SK-N-SH treated with all-trans-retinoic acid at 6 μM for 48 hours (cell line): ENCODE measurements at places on chromosomes 16 and 17.

- ATAC-seq = no peak
Measured at GRCh38 chr16:72844225-72844920, 203.6 kb downstream of the ZFHX3 start.

DNA sequence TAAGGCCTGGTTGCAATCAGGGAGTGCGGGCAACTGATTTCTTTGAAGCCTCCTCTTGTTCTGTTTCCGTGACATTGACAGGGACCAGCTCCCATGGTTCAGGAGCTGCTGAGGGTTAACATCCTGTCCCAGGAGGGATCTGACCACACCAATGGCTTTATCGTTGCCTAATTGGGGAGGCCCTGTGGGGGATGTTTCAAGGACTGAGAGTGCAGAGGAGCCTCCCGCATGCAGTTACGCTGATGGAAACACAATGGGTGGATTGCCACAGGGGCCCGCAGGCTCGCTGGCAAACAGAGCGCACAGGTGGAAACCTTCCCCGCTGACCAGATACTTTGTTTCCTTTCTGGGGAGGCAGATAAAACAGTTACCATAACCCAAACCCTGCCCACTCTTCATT, 23.8 kb upstream of the ABCC1 start:
- ATAC-seq = no peak

DNA sequence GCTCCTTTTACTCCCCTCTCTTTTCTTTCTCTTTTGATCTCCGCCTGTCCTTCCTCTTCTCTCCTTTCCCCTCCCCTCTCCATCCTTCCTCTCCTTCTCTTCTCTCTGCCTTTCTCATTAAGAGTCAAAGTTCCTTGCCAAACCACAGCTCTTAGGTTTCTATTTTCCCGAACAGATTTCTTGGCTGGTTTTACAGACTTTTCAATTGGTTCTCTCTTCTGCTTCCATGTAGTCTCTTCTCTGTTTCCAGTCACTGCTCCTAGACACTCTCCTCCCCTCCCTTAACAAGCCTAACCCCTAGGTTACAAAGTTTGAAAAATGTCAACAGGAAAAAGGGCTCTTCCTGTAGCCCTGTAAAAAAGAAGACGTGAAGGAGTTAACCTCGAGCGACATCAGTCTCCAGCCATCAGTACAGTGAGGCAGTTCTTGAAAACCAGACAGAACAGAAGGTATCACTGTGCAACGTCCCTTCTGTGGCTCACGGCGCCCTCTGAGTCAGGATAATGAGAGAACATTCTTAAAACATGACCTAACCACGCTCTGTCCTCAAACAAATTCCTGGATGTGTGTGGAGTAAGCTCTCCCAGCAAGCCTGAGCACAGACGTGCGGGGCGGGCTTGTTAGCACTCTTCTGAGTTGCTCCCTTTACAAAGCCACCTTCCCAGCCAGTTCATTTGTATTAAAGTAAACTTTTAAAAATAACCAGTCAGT, 11.6 kb upstream of the MARCHF10 start:
- ATAC-seq = peak; percentile 89

- ATAC-seq = peak; percentile 11
Measured at GRCh38 chr16:719815-720446, 1.0 kb upstream of the ANTKMT start.

- no peak for ATAC-seq
Measured at GRCh38 chr16:84184775-84185174, 2.1 kb downstream of the TAF1C start.

DNA sequence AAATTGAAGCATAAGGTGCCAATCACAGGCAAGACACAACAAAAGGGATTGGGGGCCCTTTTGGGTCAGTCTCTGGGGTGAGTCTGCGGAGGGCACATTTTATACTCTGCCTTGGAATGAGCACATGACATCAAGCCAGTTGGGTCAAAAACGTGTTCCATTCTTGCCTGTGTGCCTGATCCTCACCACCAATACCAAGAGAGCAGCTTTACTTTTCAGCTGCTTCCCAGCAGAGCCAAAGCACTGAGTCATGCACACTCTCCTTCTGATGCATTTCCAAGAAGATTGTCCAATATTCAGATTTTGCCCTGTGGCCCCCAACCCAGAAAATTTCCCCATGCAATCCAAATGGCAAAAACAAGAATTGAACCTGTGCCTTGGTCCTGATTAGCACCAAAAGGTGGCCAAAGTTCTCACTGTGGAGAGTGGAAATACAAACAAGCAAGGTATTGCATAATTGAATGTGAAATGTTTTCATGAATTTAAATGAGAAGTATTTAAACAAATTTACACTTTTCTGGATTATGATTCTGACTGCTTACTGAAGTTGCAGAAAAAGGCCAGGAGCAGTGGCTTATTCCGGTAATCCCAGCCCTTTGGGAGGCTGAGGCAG, 217.8 kb upstream of the SOX9 start:
- no peak for ATAC-seq

DNA sequence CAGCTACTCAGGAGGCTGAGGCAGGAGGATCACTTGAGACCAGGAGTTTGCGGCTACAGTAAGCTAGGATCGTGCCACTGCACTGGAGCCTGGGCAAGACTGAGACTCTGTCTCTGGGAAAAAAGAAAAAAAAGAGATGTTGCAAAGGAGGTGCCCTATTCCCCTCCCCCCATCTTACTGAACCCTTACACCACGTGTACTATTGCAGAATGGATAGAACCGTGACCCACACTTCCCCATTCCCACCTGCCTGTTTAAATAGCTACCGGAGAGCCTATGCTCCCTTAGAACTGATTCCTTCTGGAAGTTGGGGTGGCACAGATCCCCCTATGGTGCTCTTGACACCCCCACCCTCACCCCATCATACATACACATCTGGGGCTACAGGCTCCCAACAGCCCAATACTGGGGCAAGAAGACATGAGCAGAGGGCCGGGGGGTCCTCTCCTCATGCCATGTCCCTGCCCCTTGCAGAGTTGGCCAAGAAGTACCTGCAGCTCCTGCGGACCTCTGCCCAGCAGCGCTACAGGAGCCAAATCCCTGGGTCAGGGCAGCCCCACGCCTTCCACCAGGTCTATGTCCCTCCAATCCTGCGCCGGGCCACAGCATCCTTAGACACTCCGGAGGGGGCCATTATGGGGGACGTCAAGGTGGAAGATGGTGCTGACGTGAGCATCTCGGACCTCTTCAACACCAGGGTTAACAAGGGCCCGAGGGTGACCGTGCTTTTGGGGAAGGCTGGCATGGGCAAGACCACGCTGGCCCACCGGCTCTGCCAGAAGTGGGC, 35.7 kb downstream of the NLRC5 start:
- no peak for ATAC-seq

- no peak for ATAC-seq
Measured at GRCh38 chr16:20517149-20517548, 59.0 kb downstream of the ACSM2B start.

DNA sequence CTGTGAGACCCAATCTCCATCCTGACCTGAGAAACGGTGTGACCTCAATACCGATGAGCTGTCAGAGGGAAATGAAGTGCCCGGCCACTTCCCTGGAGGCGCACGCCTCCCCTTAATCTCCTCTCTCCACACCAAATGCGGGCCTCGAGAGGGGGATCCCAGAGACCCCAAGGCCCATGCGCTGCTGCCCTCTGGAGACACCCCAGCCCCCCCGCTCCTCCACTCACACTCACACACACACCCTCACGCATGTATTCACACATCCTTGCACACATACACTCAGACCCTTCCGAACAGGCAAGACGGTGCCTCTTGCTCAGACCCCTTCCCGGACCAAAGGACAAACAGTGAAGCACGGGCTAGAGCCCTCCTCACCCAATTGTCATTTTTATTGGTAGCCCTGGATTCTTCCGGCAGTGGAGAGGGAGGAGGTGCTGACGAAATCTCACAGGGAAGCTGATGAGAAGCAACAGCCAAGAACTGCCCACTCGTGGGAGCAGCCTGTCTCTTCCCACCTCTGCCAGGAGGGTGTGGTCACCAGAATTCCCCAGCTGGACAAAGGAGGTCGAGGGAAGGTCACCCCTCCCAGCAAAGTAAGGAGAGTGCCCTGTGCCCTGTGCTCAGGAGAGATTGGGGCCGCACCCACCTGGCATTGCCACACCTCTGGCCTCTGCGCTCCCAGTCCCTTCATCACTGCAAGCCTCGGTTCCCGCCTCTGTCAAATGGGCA, 136.0 kb upstream of the TNRC6C start:
- ATAC-seq = no peak

DNA sequence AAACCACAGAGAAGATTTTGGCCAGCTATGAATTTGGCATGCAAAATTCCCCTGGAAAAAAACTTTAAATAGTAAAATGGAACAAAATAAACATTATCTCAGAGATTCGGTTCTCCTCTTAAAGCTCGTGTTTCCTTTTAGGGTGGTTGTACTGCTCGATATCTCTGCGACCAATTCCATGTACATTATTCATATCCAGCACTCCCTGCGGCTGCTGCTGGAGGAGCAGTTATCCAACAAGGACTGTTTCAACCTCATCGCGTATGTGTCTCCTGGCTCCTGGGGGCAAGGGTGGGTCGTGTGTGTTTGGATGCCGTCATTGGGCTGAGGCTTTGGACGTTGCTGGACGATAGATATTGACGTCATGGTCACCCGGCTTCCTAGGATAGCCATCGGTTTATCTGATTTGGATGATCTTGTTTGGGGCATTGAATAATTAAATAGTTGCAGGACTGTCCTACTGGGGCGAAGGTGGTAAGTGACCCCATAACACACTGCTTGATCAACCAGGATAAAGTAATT, 33.8 kb downstream of the VWA3A start:
- no peak for ATAC-seq

DNA sequence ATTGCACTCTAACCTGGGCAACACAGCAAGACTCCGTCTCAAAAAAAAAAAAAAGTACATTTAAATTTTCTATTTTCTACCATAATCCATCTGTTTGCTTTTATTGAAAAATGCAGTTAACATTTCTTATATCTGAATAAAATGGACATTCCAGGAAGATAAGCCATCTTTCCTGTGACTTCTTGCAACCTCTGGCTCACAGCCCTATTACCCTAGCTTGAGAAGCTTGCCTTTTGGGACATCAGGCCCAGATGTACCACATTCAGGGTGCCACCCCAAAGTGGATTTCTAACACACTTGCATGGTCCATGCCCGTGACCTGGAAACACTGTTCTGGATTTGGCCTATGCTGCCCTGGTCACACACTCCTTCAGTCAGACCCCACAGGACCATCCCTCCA, 30.1 kb upstream of the DDX52 start:
- no peak for ATAC-seq

DNA sequence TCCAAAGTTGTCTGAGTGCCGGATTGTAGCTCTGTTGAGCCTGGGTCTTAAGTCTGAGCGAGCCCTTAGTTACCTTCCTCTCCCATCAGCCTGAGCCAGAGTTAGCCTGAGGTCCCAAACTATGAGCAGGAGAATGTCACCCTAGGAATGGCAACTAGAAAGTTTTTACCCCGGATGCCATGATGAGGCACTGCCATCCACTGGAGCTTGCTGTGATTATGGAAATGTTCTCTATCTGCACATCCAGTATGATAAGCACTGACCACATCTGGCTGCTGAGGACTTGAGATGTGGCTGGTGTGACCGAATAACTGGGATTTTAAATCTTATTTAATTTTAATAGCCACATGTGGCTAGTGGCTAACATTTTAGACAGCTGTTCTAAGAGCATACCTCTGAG, 550.0 kb downstream of the CDH13 start:
- no peak for ATAC-seq

GRCh38 chr16:86214326-86215232, 295.7 kb upstream of the FOXF1 start:
- ATAC-seq = no peak

DNA sequence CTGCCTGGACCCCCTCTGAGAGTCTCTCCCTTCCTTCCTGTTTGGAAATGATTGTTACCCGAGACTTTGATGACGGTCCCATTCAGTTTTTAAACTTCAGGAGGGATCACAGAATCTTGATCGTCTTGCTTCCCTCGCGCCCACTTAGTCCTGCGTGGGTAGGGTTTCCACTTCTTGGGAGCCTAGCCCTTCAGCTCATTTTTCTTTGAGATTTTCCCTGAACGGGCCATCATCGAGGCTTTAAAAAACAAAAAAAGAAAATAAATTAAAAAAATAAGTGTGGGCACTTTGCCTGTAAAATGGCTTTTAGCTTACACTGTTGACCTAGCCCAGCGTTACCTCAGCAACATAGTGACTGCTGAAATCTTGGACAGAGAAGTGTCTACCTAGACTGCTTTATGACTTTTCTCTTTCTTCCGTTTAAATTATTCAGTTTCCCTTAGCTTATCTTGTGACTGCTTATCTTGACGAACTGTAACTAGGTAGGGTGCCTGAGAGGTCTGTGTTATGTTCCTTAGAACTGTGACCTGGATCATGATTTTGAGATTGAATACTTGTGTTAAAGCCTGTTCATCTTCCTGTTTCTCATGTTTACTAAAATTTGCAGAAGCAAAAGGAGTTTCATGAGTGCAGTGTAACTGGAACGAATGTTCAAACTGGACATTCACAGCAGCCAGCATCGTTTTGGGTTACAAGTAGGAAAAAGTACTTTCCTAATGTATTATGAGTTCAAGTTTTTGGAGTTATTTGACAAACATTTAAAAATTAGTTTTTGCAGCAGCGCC, 874 bp downstream of the WWP2 start:
- ATAC-seq = peak; percentile 81

DNA sequence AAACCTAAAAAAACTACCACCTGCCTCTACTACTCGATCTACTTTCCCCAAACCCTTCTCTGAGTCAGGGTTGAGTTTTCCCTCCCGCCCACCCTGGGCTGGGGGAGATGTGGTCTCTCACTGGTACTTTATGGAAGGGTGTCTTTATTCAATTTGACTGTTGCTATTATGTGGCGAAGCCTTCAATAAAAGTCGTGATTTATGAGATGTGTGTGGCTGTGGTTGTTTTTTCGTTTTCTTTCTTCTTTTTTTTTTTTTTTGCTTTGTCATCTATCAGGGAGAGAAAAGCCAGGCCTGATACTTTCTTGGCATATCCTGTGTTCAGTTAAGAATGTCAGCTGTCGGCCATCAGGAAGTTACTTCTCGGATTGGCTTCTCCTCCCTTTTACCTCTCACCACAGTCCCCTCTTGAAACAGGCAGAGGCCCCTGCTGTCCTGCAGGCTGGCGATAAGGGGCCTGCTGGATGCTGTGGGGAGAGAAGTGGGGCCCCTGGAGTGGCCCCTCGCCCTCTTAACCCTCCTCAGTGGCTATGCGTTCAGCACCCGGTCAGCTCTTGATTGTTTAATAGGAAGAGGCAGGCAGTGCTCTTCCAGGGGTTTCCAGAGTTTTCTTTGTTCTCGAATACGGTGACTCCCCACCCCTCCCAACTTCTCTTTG, 123.0 kb downstream of the MSI2 start:
- peak; percentile 92 for ATAC-seq

DNA sequence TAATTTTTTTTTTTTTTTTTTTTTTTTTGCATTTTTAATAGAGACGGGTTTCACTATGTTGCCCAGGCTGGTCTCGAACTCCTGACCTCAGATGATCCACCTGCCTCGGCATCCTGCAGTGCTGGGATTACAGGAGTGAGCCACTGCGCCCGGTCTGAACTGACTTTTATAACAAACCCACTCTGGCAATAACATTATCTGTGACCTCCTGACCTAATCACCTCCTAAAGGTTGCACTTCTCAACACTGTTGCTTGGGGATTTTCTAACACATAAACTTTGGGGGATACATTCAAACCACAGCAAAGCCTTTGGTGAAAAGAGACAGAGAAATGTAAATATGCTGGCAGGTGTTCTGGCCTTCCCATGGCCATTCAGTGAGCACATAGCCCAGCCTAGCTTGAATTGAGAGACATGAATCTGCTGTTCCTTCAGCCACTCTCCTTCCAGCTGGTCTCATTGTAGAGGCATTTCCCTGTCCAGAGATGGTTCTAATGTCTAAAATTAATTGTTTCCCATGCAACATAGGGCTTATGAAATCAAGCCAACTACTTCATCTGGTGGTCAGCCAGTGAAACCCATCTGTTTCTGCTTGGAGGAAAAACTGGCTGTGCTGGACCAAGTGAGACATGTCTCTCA, 28.3 kb downstream of the LYRM1 start:
- ATAC-seq = peak; percentile 40; the same call in 2 of the 3 replicates

GRCh38 chr16:58329135-58329534, 34.3 kb upstream of the PRSS54 start:
- no peak for ATAC-seq
